ENCODE measurements at places on chromosomes 2 and 18.

GRCh38 chr2:118811514-118812115 lies 35.8 kb downstream of the EN1 start:
- DNase-seq: no peak

GRCh38 chr2:240525802-240526201 lies 32.0 kb downstream of the ANKMY1 start:
- no peak for DNase-seq

DNA sequence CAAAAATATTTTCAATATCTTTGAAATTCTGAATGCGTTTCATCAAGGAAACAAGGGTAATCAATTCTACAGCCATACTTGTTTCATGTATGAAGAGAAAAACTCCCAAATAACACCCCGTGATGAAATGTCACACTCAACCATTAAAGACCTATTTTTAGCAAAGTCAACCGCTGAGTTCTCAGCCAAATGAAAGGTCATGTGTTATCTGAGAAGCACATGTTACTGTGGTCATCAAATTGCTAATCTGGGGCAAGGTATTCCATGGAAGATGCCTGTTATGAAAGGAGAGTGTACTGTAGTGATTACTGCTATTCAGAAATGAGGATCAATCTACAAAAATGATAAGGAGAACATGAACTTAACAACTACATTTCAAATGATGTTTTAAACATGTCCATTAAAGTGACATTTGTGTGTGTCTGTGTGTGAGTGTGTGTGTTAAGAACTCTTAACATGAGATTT lies 126.7 kb downstream of the BCL2 start:
- no peak for DNase-seq

DNA sequence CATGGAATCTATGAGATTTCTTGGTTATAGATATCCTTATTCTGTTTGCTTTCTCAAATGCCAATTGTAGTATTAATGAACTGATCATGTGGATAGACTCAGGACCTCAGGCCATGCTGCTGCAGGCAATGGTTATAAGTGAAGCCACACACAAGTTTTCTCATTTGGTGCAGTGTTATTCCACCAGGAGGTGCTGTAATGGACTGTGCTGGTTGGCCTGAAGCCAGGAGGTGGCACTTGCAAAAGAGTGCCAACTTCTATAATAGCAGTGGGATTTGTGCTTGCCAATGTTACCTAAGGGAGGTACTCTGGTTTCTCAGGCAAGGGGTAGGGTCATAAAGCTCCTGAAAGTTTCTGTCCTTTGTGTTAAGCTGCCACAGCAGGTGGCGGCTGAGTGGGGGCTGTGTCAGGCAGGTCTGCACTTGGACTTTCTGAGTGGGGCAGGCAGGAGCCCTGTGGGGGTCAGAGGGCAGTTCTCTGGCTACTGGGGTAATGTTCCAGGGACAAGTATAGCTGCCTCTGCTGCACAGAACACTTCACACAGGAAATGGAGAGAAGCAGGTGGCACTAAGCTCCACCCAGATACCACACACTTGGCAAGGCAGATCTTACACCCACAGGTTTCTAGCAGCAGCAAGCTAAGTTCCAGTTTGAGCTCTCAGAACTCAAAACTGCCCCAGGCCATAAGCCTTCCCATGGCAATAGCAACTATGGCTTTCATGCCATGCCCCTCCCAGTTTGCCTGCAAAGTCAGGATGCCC lies 352.6 kb upstream of the CWC22 start:
- DNase-seq: no peak

DNA sequence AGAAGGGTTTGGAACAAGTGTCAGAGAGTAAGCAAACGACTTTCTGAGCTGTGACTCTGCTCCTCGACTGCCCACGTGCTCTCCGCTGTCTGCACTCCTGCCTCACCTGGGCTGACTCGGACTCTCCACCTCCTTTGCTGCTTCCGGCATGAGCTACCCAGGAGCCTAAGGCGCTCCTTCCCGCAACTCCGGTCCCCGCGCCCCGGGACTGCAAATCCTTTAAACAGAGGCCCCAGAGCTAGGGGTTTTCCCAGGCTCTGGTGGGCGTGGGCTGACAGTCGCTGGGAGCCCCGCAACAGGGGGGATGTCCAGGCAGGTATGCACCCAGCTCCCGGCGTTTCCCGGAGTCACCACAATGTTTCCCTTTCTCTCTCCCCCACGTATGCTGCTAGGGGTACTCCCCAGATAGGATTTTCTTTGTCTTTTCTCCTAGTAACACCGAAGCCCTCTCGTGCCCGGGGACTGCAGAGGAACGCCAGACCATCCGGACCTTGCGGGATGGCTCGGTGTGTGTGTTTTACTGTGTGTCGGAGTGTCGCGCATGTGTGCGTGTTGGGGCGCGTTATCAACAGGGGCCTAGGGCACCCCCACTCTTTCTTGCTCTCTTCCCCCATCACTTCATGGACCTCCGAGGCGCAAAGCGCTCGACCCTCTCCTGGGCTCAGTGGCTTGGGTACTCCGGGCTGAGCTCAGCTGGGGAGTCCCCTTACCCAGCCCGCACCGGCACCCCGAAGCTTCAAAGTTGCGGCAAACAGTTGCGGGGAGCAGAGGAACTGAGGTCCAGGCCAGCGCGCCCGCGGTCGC lies 691 bp upstream of the THSD7B start:
- no peak for DNase-seq

- DNase-seq: no peak
Observed at GRCh38 chr18:13796515-13796914, 27.4 kb upstream of the MC5R start.

DNA sequence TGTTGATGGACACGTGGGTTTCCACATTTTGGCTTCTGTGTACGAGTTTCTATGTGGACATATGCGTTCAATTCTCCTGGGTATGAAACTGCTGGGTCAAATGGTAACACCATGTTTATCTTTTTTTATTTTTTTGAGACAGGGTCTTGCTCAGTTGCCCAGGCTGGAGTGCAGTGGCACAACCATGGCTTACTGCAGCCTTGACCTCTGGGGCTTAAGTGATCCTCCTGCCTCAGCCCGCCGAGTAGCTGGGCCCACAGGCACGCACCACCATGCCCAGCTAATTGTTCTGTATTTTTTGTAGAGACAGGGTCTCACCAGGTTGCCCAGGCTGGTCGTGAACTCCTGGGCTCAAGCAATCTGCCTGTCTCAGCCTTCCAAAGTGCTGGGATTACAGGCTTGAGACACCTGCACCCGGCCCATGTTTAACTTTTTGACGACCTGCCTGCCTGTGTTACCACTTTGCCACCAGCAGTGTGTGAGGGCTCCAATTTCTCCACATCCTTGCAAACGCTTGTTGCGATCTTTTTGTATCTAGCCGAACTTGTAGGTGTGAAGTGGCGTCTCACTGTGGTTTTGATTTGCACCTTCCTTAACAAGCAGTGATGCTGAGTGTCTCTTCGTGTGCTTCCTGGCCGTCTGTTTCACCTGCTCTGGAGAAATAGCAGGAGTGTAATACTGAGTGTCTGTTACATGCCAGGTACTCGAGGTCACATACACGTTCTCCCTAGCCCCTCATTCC lies 6.9 kb downstream of the HSBP1L1 start:
- DNase-seq: no peak

DNA sequence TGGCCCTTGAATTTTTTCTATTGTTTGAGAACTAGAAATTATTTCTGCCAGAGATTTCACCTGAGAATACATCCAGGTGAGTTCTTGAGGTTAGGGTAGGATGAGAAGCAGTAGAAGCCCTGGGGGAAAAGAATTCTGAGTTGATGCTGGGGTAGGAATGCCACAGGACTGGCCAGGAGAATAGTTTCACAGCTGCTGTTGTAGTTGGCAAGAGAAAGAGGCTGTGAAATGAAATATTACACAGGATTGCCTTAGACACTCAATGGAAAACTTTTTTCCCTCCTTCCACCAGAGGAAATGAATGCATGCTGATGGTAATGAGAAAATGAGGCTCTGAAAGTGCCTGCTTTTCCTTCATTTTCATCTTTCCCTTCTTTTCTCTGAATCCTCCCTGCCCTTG lies 54.6 kb downstream of the PRKCE start:
- DNase-seq: no peak

GRCh38 chr18:902229-902628 lies 2.4 kb upstream of the ADCYAP1 start:
- no peak for DNase-seq

GRCh38 chr18:650428-650858 lies 7.0 kb upstream of the TYMS start:
- DNase-seq: no peak

DNA sequence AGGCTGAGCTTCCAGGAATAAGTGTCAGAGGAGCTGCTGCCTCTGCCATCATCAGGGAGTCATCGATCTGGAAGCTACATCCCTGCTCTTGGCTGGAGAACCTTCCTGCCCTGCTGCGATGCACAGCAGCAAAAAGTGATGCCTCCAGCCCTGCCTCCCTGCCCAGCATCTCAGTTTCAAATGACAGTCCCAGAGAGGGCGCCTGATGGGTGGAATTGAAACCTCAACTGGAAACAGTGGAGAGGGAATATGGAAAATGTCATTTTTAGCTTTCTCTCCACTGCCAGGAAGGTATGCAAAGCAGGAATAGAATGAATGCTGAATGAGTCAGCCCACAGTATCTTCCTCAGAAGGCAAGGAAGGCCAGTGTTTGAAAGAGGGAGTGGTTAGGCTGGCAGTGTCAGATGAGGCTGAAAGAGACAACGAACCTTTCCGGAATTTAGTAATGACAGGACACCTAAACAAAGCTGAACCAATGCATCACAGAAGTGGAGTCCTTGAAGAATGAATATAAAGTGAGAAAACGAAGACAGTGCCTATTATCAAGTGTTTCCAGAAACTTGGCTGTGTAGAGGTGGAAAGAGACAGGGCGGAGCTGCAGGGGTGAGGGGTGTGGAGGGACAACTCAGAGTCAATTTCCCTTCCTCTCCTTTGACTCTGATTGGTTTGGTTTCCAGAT lies 153.9 kb upstream of the NDUFV2 start:
- DNase-seq: no peak

DNA sequence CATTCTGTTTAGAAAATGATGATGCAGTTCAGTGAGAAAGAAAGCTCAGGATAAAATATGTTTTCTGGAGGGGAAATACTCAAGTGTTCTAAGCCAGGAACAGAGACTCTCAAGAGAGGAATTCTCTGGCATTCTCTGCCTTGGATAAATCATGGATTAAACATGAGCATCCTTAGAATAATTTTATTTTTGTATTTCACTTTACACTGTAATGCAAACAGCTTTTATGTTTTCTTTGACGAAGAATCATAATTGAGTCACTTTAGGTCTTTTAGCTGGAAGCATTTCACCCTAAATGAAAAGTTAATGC lies 11.1 kb downstream of the GDF7 start:
- no peak for DNase-seq

DNA sequence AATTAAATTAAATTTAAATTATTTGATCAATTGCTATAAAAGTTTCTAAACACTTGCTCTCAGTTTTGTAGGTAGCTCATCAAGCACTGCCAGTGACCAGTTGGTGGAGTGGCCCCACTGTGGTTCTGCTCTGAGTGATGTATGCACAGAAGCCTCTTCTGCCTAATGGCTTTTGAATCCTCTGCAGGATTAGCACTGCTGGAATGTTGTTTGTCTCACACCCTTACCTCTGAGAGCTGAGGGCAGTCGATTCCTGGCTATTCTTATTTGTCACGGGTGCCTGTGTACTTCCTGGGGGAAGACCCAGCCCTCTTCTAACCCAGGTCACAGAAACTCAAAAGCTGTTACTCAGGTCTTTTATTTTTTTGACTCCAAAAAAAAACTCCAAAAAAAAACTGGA lies 9.5 kb downstream of the CAPN14 start:
- DNase-seq: no peak

DNA sequence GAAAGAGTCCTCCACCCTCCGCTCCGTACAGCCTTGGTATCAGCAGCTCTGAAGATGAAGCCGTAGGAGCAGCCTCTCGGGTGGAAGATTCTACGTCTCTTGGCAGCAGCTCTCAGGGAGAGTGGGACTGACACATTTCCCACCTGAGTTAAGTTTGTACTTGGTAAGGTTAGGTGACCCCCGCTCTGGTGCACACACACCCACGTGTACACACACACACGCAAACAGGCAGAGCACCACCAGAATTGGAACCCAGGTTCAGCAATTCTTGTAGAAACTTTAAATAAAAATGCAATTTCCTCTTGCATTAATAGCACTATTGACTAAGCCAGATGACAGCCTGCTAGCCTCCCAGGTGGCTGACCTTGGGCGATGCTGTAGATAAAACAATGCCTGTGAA lies 111.5 kb downstream of the MBP start:
- no peak for DNase-seq

DNA sequence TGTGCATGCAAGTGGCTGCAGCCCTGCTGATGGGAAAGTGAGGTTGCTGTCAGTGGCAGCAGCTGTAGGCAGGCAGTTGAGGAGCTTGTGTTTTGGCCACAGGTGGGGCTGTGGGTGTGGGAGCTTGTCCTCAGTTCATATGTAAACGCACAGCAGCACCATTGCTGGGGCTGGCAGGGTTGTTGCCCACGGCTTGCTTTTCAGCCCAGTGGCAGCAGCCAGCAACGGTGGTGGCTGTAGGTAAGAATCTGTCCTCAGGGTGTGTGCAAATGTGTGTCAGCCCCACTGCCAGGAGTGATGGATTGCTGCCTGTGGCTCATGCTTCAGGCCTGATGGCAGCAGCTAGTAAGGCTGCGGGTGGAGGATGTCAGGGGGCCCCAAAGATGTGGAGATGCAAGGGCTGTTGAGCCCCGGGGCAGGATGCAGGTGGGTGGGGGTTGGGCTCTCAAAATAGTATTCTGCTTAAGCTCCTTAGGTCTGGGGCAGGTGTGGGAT lies 141.3 kb upstream of the THUMPD2 start:
- DNase-seq: no peak

- peak; percentile 61 for DNase-seq
Observed at GRCh38 chr2:101012706-101013181, 10.7 kb downstream of the RPL31 start.

GRCh38 chr2:158795195-158795924 lies at the start of gene DAPL1:
TSS of gene DAPL1 (plus strand) at chr2:158795317. CDS start at chr2:158795373, 56 bp downstream.
- no peak for DNase-seq

DNA sequence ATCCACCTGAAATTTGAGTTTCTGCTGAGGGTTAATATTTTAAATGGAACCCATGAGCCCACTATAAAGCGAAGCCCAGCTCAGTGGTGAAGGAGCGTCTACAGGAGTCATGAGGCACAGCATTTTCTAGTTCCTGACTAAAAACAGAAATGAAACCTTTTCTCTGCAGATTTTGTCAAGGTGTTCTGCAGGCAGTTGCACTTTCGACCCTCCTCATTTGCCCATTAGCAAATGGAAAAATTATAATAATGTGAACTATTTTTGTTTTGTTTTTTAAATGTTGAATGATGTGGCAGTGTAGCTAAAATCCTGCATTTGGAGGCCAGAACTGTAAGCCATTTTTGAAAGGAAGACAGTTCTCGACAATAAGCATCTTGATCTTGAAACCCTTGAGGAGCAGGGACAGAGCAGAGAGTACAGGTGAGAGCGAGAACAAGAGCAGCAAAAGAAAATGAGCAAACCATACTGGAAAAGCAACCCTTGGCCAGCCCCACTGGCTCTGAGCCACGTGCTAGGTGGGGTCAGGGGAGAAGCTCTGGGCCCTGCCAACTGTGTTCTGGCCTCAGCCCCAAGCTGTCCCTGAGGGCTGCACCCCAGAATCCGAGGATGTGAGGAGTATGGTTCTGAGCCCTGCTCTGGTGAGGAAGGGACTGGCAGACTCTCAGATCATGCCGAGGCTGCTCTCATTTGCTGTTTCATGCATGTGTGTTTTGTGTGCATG lies 26.4 kb upstream of the COPS8 start:
- DNase-seq: no peak

Data from midbrain (tissue), 1 donor.